ENCODE measurements at places on chromosomes 4 and X.

DNA sequence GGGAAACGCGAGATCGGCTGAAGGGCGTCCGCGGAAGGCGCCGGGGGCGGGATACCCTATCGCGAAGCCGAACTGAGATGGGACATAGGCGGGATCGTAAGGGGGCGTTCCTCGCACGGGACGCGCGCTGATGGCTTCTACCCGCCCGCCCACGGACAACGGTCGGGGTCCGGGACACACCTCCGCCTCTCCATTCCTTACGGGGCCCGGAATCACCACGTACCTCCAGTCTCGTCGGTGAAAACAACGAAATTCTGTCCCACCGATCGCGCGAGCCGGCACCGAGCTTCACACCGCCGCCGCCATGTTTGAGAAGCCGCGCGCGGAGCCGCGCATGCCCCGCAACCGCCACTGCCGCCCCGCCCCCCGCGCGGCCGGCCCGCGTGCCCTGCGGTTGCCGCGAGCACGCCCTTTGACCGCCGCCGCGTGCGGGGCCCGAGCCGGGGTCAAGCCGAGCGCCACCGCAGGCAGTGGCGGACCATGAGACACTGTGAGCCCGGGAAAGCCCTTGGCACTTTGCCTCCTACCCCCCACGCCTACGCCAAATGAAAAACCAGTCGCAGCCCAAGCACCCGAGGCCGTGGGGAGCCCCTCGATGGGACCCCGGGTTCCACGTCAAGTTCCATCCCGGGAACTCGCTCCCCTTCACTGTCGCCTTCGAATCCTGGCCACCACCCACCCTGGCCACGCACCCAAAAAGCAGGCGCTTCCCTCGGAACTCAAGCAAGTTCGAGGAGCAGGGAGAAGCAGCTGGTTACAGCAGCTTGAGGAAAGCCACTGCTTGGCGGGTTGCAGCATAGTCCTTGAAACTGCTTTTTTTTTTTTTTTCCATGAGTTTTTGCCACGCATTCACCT is at the start of gene SCML2:
SCML2 (minus strand) TSS at position 320 of the 855 bp plus-strand sequence. CDS start 20,617 bp downstream, outside the sequence.
- DNase-seq, result no peak

DNA sequence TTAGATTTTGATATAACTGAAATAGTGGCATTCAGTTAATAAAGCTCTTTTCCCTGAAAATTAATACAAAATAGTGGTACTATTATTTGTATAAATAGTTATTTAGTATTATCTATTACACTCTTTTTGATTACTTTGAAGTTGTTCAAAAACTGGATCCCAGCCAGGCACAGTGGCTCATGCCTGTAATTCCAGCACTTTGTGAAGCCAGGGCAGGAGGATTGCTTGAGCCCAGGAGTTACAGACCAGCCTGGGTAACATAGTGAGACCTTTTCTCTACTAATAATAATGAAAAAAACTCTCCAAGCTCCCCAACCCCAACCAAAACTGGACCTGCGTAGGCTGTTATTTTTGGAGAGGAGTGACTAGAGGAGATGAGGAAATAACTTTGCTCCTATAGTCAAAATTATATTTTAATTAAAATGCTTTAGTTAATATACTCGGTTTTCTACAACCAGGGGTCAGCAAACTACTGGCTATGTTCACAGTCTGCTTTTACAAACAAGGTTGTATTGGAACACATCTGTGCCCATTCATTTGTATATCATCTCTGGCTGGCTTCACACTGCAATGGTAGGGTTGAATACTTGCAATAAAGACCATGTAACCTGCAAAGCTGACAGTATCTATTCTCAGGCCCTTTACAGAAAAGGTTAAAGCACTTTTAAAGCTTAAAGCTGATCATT is 27.6 kb downstream of the GUCY1A1 start:
- no peak for DNase-seq

GRCh38 chr4:84159762-84160161 is 339.3 kb downstream of the NKX6-1 start:
- DNase-seq, result no peak

DNA sequence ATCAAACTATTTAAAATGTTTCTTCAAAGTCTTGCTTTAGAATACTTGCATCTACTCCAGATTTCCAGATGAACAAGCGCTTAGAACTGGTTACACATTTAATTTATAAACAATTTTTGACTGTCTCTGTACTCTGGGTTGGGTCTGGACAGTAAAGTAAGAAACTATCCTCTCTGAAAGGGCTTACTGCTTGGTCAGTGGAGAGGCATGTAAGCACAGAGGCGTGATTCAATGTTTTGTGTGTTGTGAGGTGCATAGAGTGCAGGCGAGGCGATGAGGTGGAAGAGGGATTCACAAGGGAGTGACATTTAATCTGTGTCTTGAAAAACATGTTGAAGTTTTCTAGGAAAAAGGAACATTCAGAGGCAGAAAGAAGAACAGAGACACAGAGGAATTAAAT is 231.4 kb downstream of the VEGFC start:
- DNase-seq, result no peak

GRCh38 chr4:37324546-37324945 is 80.0 kb downstream of the NWD2 start:
- DNase-seq, result no peak

DNA sequence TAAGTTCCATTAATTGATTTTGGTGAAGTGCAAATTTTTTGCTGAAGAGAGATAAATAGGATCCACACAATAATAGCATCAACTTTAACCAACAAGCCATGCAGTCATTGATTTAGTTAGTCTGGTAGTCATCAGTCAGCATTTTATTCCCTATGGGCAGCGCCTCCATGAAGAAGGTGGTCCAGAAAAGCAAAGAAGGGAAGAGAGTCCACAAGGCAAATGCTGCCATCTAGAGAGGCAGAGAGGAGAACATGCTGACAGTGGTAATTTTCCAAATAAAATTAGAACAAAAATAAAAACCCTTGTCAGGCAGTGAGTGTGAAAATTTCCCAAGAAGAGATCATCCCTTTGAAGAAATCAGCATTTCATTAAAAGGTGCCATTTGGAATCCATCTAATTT is 366.7 kb upstream of the FAM241A start:
- DNase-seq, result no peak

DNA sequence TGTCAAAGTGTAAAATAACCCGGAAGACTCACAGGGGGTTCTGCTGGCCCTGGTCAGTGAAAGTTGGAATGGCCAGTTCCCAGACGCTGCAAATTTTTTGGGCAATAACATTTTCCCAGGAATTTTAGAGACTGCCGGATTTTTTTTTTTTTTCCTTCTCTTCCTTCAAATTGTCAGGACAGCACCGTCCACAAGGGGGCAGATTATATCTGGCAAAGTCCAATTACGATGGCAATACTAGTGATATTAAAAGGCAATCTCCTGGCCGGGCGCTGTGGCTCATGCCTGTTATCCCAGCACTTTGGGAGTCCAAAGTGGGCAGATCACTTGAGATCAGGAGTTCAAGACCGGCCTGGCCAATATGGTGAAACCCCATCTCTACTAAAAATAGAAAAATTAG is 20.5 kb downstream of the SLC25A5 start:
- DNase-seq, result no peak

- no peak for DNase-seq
Observed at GRCh38 chrX:106802388-106803275, at the start of gene TBC1D8B. TBC1D8B (plus strand) TSS chrX:106802673; CDS start chrX:106802854, 181 bp downstream.

DNA sequence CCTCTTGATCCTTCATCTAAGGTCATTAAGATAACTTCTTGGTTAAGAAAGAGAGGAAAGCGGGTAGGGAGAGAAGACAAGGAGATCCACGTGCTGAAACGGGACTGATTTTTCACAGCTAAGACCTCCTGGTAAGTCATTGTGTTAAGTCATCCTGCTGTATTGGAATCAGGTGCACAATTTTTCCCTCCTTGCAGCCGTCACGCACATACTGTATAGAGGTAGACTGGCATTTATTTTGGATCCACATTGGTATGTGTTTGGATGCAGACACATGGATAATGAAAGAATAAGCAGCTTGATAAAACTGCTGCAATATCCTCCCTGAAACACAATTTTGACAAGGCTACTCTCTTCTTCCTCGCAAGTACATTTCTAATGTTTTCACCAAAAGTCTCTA is 60.1 kb upstream of the NAP1L5 start:
- no peak for DNase-seq

GRCh38 chr4:82678051-82678450 is 116.3 kb upstream of the TMEM150C start:
- DNase-seq, result no peak
